ENCODE measurements at places on chromosomes 7 and 10.

DNA sequence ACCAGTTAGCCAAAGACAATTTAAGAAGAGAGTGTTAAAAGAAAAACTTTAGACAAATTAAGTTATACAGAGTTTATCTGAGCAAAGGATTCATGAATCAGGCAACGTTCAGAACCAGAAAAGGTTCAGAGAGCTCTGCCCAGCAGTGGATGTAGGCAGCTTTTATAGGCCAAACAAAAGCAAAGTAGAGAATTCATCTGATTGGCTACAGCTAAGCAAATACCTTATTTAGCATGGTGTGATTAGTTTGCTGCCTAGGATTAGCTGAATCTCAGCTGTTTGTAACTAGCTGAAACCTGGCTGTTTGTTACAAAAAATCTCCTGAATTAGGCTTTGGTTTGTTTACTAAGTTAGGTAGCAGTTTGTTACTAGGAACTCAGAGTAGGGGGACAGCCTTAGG lies 66.0 kb downstream of the SLC25A40 start:
- DNase-seq: no peak

- no peak for DNase-seq
These were observed 10.0 kb downstream of the VWC2 start for GRCh38 chr7:49783446-49783845.

DNA sequence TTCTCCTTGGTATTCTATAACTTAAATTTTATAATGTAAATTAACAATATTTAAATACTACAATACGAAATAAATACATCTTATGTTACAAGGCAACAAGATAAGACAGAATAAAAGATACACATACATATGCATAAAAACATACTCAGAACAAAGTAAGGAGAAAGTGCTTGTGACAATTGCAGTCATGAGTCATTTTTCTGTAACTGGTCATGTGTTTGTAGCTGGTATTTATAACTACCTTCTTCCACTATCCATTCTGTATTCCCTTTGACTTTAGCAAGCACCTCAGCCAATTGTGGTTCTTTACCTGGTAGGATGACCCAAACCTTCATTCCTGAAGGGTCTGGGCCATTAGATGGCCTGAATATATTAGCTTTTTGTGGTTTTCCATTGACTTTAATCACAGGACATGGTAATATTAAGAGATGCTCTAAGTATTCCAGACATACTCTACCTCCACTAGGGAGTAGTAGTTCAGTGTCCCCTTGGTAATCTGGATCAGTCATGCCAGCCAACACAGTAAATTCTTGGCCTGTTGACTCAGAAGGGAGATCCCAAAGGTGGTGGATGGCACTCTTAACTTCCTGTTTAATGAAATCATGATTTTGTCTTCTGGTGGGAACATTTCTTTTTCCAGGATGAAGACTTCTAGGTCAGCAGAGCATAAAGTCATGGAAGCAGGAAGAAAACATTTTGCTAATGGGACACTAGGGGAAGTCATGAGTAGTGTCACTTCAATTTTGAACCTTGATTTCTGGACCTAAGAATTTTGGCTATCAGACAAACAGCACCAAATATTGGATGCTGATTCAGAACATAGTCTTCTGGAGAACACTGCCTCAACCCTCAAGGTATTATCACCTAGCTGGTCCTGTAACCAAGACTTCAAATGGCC lies 733.7 kb upstream of the IGFBP3 start:
- no peak for DNase-seq

- DNase-seq: peak; percentile 43
These were observed 169.1 kb downstream of the DIP2C start for GRCh38 chr10:520402-520787.

- no peak for DNase-seq
These were observed 66.1 kb upstream of the ABLIM1 start for GRCh38 chr10:114723991-114724715.

DNA sequence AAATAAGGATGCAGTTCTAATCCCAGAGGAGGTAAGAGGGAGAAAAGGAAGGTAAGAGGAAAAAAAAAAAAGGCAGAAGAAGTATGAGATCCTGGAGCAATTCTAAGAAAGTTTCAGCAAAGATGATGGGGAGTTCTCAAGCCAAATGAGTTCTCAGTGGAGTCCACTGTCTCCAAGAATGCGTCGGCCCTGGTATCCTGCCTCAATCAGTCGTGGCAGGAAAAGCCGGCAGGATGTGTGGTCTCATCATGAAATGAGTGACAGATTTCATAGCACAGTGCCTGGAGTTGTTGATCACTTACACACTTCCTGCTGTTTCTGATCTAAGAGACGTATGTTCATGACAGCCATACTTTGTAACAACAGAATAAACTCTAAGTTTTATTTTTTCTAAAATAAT lies 554.9 kb downstream of the NXPH1 start:
- DNase-seq: no peak

GRCh38 chr7:51187941-51188340 lies 128.7 kb downstream of the COBL start:
- peak; percentile 79 for DNase-seq

DNA sequence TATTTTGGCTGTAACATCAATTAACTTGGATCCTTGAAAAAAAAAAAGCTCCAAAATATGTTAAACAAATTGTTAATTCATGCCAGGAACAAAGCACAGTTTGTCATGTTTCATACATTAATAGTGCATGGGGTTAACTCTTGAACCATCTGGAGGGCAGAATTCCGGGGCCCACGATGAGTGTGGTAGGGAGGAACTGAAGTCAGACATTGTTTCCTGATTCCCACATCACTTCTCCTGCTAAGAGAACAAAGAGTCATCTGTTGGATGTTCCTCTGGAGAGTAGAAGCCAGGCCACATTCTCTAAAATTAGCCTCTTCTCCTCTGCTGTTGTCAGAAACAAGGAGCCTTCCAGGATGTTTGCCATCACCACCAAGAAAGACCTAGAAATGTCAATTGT lies 54.6 kb downstream of the TMEM178B start:
- no peak for DNase-seq

- no peak for DNase-seq
These were observed 79.5 kb upstream of the LEP start for GRCh38 chr7:128161466-128162125.

GRCh38 chr10:27158421-27158820 lies 3.3 kb downstream of the MASTL start:
- no peak for DNase-seq

GRCh38 chr10:104824380-104825006 lies 183.4 kb downstream of the SORCS3 start:
- DNase-seq: no peak

GRCh38 chr7:155298288-155298833 lies 683 bp downstream of the INSIG1 start:
- DNase-seq: no peak

DNA sequence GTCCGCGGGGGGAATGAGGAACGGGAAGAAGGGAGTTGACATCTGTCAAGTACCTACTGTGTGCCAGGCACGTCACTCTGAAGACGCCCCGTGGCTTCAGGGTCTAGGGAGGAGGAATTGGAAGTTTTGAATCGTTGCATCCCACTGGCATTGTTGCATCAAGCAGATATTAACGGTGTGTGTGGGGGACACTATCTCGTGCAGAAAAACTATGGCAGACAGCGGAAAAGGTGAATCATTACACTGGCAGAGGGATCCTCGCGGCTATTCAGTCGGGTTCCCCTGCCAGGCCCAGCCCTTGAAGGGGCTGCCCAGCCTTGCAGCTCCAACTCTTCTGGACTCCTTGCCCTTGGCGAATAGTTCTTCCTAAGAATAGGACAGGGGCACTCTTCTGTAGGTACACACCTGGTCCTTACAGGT lies 1.0 kb upstream of the KIAA1549 start:
- DNase-seq: no peak

DNA sequence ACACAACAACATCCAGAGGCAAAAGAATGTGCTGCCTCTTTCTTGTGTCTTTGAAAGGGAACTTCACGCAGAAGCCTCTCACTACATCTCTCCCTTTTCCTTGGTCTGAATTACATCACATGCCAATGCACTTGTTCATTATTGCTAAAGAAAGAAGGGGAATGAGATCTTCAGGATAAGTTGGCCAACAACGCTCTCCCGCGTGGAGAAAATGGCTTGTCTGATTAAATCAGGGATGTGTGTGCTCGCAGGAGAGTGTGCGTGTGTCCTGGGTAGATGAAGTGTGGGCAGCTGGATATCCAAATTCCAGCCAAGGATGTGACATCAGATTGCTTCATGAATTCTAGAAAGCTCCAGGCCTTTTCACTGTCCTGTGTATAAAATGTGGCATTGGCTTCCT lies 541.6 kb upstream of the FZD8 start:
- DNase-seq: no peak

DNA sequence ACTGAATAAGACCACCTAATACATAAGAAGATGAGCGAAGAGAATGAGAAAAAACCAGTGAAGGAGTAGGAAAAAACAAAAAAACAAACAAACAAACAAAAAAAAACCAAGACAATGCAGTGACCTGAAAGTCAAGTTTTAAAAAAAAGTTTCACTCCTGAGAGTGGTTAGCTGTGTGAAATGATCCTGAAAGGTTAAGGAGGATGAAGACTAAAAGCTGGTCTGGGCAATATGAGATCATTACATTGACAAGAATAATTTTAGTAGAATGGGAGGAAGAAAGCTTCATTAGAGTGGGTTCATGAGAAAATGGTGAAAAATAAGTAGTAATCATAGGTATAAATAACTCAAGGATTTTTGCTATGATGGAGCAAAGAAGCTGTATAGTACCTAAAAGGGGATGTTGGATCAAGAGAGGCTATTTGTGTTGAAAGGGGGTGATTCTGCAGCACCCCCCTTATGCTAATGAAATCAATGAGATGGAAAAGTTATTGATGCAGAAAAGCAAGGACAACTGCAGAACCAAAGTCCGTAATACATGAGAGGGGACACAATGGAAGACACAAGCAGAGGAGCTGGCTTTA lies 80.2 kb downstream of the KMT2C start:
- no peak for DNase-seq

DNA sequence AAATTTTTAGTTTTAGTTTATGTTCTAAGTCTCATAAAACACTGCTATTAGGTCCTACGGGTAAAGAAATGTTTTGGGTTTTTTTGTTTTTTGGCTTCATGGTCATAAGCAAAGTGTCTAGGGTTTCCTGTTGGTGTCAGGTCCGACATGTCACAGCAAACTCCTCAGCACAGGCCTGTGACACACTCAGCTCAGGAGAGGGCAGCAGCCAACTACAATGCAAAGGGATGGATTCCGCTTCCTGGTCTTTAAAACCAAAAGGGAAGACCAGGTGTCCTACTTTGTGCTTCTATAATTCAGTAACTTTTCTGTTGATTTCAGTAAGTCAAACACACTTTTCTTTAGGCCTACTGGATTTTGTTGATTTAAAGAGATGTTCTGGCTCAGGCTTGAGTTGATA lies 83.8 kb upstream of the MACROH2A2 start:
- DNase-seq: peak; percentile 79

GRCh38 chr7:65839846-65840245 lies 33.0 kb upstream of the VKORC1L1 start:
- DNase-seq: no peak

DNA sequence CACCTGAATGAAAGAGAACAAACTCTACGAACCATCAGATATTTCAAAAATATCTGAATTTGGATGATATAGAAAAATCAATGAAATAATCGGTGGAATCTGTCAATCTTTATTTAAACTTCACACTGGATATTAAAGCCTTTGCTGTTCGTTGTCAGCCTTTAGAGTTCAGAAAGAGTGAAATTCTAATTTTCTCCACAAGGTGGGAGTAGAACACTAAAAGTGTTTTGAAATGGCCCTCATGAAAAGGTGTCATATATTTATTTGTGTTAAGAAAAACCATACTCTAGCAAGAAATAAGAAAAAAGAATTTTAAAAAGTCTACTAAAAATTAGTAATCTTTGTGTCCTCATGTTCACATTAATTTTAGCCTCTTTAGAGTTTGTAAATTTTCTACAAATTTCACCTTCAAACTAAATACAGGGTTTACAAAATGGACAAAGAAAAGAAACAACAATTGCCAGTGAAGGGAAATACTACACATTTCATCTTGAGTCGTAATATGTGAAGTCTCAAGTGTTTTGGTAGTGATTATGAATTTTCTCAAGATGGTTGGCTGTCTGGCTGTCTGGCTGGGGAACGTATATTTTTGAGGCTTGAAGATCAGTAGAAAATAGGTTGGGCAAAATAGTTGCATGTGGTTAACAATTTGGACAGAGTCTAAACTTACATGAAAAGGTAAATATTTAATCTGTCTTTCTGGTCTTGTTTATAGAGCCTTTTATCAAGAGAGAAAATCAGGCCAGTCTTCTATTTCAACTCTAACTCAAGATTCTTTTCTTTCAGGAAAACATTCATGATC lies 43.7 kb downstream of the DNAJB9 start:
- DNase-seq: no peak

- DNase-seq: peak; percentile 72
These were observed 639.6 kb upstream of the FOXK1 start for GRCh38 chr7:4042402-4043045.

- DNase-seq: peak; percentile 43
These were observed 220.0 kb downstream of the ARHGAP21 start for GRCh38 chr10:24503461-24504320.

DNA sequence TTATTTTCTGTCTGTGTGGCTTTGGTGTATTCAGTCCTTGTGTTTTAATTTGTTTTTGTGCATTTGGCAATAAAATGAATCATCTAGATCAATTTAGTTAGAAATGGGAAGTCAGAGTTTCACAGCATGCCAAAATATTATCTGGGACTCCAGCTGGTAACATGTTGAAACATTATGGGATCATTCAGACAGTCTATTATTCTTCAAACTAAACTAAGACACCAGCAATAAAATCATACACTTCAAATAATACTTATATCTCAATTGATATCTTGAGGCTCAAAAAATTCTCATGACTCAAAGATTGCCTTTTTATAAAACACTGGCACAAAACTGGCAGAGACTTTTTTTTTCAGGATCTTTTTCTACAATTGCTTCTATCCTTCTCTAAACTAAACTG lies 5.8 kb upstream of the RP9 start:
- DNase-seq: no peak

GRCh38 chr10:75852851-75853484 lies 421.5 kb downstream of the LRMDA start:
- DNase-seq: no peak

DNA sequence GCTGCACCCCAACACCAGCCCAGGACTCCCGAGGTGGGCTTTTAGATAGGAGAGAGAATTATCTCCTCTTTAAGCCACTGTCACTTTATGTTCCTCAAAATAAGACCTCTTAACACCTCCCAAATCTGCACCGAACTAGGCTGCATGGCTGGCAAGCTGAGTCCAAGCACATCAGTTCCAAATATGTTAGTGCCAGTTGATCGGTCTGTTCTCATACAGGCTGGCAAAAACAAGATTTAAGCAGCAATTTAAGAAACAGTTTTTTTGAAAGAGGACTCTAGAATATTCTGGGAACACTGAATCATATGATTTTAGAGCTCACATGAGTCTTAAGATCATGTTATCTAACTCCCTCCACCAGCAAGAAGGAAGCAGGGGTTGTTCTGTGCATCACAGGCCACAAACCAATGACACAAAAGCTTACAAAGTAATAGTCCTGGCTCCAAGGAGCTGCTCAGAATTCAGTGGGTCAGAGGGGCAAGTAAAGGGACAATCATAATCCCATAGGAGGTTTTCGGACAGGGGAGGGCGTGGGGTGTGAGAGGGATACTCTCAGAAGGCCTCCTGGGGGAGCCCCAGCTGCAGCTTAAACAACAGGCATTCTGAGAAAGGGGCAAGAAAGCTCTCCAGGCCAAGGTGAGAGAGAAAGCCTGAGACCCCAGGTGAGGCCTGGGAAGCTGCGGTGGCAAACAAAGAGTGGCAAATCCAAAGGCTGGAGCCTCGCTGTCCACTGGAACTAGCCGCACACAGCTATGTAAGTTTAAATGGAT lies 7.1 kb downstream of the COBL start:
- peak; percentile 55 for DNase-seq
